ENCODE measurements at places on chromosomes 4 and X.

DNA sequence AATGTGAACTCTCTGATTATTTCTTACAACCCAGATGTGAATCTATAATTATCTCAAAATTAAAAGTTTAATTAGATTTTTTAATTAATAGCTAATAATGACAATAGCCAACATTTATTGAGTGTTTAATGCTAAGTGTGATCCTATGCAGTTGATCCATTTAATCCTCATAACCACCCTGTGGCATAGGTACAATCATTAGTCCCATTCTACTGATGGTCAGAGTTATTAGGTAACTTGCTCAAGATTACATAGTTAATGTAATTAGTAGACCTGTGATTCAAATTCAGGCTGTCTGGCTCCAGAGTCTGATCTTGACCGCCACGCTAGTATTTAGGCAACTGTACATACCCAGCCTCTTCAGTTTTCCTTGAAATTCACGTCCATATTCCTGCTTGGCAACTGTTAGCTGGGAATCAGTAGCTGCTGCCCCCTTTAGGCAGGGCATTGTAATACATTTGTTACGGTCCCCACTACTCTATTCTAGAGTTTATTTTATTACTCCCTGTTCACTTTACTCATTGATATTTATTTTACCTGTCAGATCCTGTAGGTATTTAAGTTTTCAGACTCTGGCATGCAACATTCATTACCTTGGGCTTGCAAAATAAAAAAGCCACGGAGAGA is 20.6 kb upstream of the TEC start:
- no peak for DNase-seq

DNA sequence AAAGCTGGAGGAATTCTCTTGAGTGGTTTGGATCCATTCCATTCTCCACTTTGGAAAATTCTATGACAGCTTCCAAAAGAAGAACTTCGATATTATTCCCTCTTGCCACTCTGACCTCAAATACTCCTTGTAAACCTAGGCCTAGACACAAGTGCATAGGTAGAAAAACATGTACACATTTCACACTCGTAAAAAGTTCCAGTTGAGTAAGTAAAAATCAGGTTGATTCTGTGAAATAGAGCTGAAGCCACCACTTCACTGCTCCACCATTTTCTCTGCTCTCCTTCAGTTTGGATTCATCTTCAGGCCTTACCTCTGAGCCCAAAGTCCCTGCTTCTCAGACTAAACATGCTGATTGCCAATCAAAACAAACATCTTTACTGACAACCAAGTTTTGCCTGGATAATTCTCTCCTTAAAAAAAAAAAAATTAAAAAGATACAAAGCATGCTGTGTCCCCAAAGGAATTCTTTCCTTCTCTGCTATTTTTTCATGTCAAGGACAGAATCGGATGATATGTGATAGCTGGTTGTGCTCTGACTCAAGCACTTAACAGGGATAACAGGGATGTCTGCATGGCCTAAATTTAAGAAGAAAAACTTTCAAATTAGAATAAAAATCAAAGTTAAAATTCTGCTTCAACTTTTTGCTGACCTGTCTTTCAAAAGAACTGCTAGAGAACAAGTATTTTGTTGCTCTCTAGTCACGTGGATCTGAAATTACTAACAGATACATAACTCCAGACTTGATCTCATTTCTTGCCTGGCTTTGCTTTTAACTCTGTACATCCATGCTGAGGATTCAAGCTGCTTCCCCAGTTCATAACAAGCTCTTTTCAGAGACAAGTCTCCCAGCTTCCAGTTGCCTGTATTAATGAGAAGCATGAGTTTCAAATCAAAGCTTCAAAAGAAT is 420.9 kb upstream of the INTU start:
- no peak for DNase-seq

GRCh38 chr4:7784131-7784870 is 155.4 kb downstream of the AFAP1 start:
- no peak for DNase-seq

DNA sequence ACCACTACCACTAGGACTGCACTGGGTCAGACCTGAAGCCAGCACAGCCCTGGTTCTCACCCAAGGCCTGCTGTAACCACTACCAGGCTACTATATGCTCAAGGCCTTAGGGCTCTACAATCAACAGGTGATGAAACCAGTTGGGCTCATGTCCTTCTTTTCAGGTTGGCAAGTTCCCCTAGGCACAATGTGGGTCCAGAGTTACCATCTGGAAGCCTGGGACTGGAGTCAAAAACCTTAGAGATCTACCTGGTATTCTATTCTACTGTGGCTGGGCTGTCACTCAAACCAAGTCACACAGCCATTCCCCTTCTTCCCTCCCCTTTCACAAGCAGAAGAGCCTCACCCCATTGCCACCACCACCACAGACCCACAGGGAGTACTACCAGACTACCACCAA is 175.6 kb downstream of the RELL1 start:
- no peak for DNase-seq

GRCh38 chrX:25285598-25285997 is 269.8 kb upstream of the ARX start:
- DNase-seq = no peak

DNA sequence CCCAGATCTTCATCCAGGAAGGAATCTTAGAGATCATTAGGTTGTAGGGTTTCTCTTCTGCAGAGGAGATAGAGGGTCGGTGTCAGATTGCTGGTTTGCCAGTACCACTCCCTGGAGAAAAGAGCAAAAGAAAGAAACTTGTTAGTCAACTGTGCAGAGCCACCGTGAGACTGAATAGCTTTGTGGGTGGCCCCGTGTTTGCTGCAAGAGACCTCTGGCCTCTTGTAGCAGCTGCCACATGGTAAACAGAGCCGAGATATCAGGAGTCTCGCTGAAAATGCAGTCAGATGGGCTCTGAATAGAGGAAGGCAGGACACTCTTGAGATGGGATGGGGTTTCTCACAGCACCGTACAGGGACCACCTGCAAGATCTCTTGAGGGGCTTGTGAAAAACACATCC is 149.7 kb downstream of the PTTG2 start:
- DNase-seq = no peak

GRCh38 chrX:136585960-136586359 is 53.9 kb downstream of the VGLL1 start:
- no peak for DNase-seq

GRCh38 chr4:174764105-174764729 is 64.8 kb downstream of the GLRA3 start:
- peak; percentile 42 for DNase-seq
